Lower lobe of right lung (tissue), 2 donors: ENCODE measurements at places on chromosomes 4 and X. TPM values are rescaled to one million over a fixed set of nuclear protein-coding genes. Genes with fewer than 3 reads are reported as not detected.

The CYLC1 gene
- not detected for total RNA-seq

- no peak for DNase-seq
- no peak overlapping the region for H3K4me3 ChIP-seq
- H3K27me3 ChIP-seq = peaks cover 16% of the 10 kb centered on the region
- H3K27ac ChIP-seq = no peak overlapping the region
- peaks cover 6% of the 10 kb centered on the region for H3K4me1 ChIP-seq
These were observed 59.8 kb upstream of the LGI2 start for GRCh38 chr4:25090516-25090915.

DNA sequence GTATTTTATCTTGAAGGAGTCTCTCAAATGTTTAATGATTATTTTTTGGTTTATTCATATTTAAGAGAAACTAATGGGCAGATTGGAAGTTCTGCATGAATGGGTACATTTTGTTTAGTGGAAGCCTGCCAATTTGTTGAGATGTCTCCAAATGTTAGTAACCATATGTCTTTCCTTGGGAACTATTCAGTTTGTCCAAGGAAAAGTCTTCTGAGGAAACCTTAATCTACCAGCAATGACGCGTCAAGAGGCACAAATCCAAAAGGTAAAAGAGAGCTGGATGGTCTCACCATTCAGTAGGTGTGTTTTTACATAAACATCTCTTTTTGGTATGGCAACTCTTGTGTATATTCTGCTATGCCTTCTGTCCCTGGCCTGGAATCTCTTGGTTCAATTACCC, 37.4 kb upstream of the NDST3 start:
- no peak overlapping the region for H3K27ac ChIP-seq
- DNase-seq = no peak
- no peaks in the 10 kb centered on the region for H3K36me3 ChIP-seq
- H3K4me1 ChIP-seq = no peaks in the 10 kb centered on the region
- no peaks in the 10 kb centered on the region for H3K27me3 ChIP-seq
- no peak overlapping the region for H3K4me3 ChIP-seq

The MAGEC1 gene
- total RNA-seq = not detected

GRCh38 chrX:119507206-119507605, 39.0 kb downstream of the SLC25A5 start:
- H3K36me3 ChIP-seq = no peaks in the 10 kb centered on the region
- no peak overlapping the region for H3K4me3 ChIP-seq

The FOXP3 gene
- not detected for total RNA-seq

GRCh38 chrX:153361781-153362397, 27.9 kb downstream of the ZNF275 start:
- H3K4me3 ChIP-seq = no peak overlapping the region
- H3K27ac ChIP-seq = no peak overlapping the region
- H3K36me3 ChIP-seq = no peaks in the 10 kb centered on the region
- no peaks in the 10 kb centered on the region for H3K27me3 ChIP-seq
- DNase-seq = no peak
- no peaks in the 10 kb centered on the region for H3K4me1 ChIP-seq

GRCh38 chr4:115851918-115852766, 738.7 kb upstream of the NDST4 start:
- no peaks in the 10 kb centered on the region for H3K36me3 ChIP-seq
- no peak overlapping the region for H3K4me3 ChIP-seq
- peak; percentile 34 for DNase-seq
- no peaks in the 10 kb centered on the region for H3K27me3 ChIP-seq
- H3K27ac ChIP-seq = no peak overlapping the region

GRCh38 chr4:173337463-173337862, 3.3 kb upstream of the HMGB2 start:
- no peaks in the 10 kb centered on the region for H3K27me3 ChIP-seq
- H3K36me3 ChIP-seq = no peaks in the 10 kb centered on the region
- H3K27ac ChIP-seq = no peak overlapping the region
- H3K4me1 ChIP-seq = peaks cover 12% of the 10 kb centered on the region

GRCh38 chr4:105714071-105714521, 5.5 kb downstream of the GSTCD start:
- DNase-seq = no peak
- peaks cover 22% of the 10 kb centered on the region for H3K4me1 ChIP-seq
- no peaks in the 10 kb centered on the region for H3K27me3 ChIP-seq
- H3K36me3 ChIP-seq = peaks cover 2% of the 10 kb centered on the region

DNA sequence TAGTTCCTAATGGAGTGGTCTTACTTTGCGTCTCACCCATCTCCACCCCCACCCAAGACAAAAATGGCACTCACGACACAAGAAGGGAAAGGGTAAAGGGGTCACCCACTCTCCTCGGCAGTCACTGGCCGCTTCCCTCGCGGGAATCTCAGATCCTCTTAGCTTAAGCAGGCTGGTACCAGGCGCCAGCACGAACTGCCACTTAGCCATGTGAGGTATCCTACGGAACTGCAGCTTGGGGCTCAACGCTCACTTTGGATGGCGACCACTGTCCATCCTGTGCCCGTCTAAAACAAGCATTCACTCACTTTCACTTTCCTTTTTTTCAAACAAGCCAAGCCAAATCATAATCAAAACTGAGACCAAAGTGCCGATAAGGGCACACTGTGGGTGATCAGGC, 14.6 kb upstream of the MAGIX start:
- no peak for DNase-seq
- no peaks in the 10 kb centered on the region for H3K36me3 ChIP-seq
- no peak overlapping the region for H3K4me3 ChIP-seq
- H3K27me3 ChIP-seq = no peaks in the 10 kb centered on the region
- peaks cover 6% of the 10 kb centered on the region for H3K4me1 ChIP-seq
